Activated effector memory CD4-positive, alpha-beta T cell treated with Interleukin-2 at 50 U/mL for 16 hours (primary cell): ENCODE measurements at places on chromosomes 3 and 15.

DNA sequence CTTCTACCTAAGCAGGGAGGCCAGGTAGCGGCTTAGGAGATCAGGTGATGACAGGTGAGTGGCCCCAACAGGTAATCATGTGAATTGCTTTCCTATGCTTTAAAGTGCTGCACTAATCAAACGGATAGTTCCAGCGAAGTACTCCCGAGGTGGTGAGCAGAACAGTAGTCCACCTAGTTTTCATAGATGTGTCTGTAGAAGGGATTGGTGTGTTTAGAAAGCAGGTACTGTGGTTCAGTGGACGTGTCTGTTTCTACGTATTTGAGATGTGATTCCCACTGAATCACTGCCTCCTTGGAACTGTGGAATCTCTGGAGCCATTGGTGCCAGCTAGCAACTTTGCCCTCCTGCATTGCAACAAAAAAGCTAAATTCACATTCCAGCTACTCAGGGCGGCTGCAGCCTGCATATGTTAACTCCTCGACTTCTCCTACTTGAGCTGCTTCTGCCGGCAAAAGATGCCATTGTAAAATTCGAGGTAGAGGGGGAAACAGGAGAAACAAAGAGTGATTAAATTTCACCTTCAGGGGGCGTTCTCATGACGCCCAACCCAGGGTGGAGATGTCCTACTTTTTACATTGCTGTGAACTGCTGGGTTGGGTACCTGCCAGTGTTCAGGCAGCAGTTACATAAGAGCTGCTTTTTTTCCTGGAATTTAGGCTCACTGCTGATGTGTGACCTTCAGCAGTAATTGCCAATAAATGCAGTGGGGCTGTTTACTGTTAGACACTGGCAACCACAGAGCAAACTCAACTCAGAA, 227.3 kb downstream of the ITPR1 start:
- DNase-seq: no peak

DNA sequence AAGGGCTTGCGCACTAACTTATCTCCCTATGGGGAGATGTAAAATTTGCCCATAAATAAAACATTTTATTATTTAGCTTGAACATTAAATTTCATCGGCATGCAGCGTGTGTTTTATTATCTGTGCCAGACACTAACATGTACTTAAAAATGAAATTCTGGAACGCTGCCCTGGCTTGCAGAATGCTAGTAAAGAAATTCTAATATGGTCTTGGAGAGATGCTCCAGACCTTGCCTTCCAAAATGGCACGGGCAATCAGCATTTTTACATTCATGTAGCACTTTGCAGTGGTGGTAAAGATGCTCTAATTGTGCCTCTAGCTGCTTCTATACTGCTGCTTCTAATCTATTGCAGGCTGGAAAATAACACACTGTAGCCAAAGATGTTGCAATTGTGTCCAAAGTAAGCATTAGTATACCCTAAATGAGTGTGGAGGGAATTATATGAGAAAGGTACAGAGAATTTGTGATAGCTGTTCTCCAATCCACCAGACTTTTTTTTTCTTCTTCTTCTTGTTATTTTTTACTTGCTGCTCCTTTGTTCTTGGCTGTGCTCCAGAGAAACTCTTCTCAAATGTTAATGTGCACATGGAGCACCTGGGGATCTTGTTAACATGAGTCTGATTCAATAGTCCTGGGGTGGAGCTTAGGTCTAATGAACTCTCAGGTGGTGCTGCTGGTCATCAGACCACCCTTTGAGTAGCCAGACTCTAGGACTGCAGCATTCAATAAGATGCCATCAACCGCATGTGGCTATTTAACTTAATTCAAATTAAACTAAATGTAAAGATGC, 47.3 kb downstream of the CRABP1 start:
- DNase-seq: no peak

GRCh38 chr15:62549345-62549970, 384.4 kb upstream of the C2CD4B start:
- DNase-seq: no peak

DNA sequence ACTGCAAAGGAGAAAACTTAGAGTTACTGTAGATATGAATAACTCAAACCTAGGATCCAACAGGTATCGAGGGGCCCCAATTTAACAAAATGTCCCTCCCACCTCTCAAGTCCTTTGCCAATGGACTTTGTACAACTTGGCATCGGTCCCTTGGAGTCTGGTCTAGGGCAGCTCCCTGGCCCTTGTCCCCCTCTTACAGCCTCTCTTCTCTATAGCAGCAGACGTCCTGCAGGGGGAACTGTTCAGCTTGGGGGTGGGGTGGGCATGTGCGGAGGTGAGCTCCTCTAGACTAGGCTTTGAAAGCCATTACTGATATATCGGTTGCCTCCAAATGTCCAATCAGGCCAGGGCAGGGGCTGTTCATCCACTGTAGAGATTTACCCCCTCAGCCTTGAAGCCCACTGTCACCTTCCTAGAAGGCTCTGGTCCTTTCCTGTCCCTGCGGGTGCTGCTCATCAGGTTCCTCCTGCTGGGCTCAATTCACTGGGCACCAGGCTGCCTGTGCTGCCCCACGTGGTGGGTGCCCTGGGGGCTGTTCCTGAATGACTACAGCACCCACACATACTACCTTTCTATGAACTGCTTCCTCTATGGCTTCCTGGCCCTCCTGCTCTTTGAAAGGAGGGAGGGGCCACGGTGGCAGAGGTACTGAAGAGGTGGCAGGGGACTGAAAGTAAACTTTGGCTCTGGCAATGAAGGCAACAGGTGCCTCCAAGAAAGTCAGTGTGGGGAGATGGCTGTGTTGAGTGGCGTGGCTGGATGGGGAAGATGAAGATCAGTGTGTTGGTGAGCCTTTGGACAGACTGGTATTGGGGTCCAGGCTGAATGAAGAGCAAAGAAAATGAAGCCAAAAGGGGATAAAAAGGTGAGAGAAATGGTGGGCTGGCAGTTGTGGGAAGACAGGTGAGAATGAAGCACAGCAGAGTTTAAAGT, 78.8 kb upstream of the MEX3B start:
- DNase-seq: no peak

- no peak for DNase-seq
Observed at GRCh38 chr3:43521941-43522340, 99.9 kb downstream of the ANO10 start.

DNA sequence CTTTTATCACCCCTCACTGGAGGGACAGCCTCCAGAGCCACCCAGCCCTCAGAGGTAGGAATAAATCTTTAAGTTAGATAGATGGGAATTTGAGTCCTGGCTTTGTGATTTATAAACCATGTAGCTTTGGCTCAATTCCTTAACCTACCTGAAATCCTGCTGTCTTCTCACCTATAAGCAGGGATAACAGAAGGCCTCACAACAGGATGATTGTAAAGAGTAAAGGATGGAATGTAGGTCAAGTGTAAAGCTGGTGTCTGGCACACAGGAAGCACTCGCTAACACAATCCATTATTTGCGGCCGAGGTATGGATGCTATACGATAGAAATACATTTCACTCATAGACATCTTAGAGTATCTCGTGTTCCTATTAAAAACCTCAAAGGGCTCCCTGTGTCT, 162.9 kb upstream of the LRTM1 start:
- DNase-seq: no peak

DNA sequence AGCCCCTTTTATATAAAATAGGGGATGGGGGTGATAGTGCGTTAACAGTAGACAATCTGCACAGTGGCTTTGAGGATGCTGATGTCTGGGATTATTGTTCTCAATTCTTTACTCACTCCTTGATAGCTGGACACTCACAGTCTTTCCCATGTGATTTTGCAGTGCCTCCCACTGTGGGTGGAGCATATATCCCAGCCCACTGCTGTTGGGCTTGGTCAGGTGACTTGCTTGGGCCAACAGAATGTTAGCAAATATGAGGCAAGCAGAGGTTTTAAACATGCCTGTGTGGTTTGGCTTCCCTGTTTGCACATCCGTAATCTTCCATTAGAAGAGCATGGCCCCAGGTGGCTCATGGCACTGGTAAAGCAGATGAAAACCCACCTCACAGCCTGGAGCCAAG, 46.5 kb downstream of the CPA3 start:
- DNase-seq: no peak

- no peak for DNase-seq
Observed at GRCh38 chr15:82764740-82765139, 41.1 kb downstream of the FSD2 start.

GRCh38 chr15:94576889-94577533, 345.6 kb downstream of the MCTP2 start:
- DNase-seq: no peak

GRCh38 chr3:5052247-5052646, 69.8 kb upstream of the ARL8B start:
- no peak for DNase-seq

DNA sequence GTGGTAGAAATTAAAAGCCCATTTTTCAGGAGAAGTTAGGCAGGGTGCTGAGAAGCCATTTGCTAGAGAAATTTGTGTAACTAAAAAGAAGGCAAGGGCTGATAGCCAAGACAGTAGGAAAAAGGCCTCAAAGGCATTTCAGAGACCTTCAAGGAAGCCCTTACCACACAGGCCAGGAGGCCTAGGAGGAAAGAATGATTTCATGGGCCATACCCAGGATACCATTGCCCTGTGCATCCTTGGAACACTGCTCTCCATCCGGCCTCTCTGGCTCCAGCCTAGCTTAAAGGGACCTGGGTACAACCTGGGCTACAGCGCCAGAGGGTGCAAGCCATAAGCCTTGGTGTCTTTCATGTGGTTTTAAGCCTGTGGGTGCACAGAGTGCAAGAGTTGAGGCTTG, 193.6 kb upstream of the GRM7 start:
- no peak for DNase-seq

DNA sequence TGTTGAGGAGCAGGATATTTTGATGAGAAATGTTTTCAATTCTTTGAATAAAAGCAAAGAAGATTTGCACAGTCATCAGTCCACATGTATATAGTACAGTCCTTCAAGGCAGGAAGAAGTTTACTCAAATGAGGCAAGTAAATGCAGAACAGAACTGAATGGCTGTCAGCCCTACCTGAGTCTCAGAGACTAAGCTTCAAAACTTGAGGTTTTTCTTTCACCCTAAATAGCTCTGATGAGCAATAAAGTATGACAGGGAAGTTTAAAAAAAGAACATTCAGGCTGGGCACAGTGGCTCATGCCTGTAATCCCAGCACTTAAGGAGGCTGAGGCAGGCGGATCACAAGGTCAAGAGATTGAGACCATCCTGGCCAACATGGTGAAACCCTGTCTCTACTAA, 232.5 kb downstream of the SUCLG2 start:
- DNase-seq: no peak

- DNase-seq: no peak
Observed at GRCh38 chr3:62922326-62922725, 47.1 kb upstream of the CADPS start.

DNA sequence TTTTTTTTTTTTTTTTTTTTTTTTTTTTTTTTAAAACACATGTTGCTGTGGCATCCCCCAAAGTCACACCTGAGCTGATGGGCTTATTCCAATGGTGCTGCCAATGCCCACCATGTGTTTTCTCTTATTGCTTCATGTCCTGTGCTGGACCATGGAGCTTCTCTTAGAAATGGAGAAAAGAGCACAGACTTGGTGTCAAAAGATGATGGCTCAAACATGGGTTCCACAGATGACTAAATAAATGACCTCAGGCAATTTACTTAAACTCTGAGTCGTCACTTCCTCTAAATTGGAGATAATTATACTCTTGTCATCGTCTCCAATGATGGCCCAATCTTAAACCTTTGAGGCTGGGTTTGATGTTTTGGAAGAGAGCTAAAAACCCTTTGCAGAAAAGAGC, 28.1 kb downstream of the CHST2 start:
- no peak for DNase-seq

- no peak for DNase-seq
Observed at GRCh38 chr3:117479095-117479494, 769.5 kb downstream of the TUSC7 start.

DNA sequence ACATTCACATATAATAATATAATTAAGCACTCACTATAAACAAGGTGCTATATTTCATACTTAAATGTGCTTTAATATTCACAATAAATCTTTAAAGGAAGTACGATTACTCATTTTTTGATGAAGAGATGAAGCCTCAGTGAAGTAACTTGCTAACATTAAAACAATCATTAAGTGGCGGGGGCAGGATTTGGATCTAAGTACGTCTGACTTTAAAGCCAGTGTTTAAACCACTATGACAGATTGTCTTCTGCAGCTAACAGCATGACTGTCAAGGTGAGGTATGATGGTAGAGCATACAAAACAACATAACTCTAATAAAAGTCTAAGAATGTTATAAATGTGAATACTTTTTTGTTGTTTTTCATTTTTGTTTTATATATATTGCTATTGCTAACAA, 862.1 kb downstream of the ROBO1 start:
- no peak for DNase-seq

- no peak for DNase-seq
Observed at GRCh38 chr3:71176366-71176765, 407.2 kb downstream of the FOXP1 start.

DNA sequence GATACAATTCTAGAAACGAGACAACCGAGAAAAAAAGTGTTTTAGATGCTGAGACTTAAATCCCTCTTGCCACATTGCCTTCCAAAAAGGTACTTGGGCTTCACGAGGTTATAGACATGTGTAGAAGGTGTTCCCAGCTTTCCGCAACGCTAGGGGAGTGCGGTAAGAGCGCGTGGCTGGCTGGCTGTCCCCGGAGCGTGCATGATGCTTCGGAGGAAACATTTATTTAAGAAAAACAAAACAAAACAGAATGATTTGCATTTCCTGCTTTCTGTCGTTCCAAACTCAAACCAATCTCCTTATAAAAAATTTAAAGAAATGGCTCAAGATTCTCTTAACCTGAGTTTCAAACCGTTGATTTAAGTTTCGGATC, 841 bp downstream of the SLC6A20 start:
- no peak for DNase-seq

GRCh38 chr15:31149088-31149505, 47.6 kb upstream of the TRPM1 start:
- DNase-seq: no peak

- peak; percentile 53 for DNase-seq
Observed at GRCh38 chr15:68559345-68560310, 19.2 kb upstream of the CORO2B start.

DNA sequence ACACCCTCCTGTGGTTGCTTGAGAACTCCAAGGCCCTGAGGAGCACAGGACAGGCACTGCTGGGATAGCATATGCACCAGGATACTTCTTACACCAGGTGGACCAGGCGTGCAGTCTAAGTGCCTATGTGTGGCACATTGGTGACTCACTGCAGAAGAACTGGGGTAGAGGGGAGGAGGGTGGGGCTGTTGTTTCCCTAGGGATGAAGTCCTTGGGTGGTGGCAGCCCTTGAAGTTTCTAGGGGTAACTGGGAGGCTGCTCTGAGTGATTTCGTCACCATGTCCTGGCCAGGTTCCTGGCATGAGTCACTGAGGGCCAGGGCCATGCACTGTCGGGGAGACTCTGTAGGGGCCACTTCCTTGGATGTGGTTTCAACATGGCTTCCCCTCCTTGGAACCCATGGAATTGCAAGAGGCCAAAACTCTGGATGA, 15.9 kb downstream of the MYZAP start:
- DNase-seq: no peak

GRCh38 chr15:39511916-39512260, 69.0 kb upstream of the THBS1 start:
- DNase-seq: no peak

GRCh38 chr15:80934761-80935221, 54.8 kb downstream of the MESD start:
- no peak for DNase-seq
